ENCODE measurements at places on chromosomes 4 and X.

- no peak for DNase-seq
Observed at GRCh38 chr4:117817301-117817700, 217.0 kb upstream of the NDST3 start.

DNA sequence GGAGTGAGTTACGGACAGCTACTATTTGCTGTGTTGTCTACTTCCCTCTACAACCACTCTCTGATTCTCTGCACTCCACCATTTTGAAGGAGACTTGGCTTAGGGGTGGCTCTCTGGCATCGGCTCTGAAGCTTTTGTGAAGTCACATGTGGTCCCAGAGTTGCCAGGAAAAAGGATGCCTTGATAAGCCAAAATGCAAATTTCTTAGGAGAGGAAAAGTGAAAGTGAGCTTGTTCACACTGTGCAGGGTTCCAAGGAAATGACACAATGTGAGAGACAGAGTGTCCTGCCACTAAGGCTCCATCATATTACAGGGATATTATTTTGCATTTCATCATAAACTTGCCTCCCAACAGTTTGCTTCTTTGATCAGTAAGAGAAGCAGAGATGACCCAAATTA is 7.2 kb downstream of the PHOX2B start:
- DNase-seq, result no peak

DNA sequence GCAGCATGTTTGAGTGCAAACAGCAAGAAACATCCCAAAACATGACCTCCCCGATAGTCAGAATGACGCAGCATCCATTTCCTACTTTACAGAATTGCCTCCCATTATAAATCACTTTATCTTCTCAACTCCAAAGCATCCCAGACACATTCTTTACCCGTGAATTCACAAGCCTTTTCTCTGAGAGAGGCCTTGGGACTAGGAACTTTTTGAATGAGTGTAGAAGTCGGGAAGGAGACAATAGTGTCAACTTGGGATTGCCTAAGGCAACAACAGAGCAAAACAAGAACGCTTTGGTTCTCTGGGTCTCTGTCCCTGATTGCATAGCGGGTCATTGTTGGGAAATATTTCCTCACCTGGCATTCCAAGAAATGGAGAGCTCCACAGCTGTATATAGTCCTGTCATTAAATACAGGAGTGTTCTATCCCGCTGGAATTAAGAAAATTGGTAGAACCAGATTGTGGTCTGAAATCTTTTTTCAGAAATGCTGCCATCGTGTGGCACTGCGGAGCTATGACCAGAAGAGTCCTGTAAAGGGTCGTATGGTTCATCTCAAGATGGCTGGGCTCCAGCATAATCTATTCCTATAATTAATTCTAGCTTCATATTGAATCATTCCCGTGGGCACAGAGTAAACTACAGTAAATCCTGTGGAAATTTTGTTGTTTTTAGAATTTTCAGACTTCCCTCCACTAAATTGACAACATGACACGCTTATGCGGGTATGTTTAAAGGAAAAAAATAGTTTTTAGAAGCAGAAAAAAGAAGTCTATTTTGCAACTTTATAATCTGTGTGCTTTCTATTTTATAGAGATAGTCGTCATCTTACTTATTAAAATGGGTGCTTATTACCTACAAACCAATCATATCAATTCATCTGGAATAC is 2.0 kb upstream of the SPP1 start:
- DNase-seq, result peak; percentile 67

- DNase-seq, result no peak
Observed at GRCh38 chr4:22764183-22764582, 71.4 kb downstream of the GBA3 start.

DNA sequence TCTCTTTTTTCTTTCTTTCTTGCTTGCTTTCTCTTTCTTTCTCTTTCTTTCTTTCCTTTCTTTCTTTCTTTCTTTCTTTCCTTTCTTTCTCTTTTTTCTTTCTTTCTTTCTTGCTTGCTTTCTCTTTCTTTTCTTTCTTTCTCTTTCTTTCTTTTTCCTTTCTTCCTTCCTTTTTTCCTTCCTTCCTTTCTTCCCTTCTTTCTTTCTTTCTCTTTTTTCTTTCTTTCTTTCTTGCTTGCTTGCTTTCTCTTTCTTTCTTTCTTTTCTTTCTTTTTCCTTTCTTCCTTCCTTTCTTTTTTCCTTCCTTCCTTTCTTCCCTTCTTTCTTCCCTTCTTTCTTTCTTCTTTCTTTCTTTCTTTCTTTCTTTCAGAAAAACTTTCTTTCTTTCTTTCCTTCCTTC is 108.1 kb upstream of the SHOX start:
- no peak for DNase-seq

DNA sequence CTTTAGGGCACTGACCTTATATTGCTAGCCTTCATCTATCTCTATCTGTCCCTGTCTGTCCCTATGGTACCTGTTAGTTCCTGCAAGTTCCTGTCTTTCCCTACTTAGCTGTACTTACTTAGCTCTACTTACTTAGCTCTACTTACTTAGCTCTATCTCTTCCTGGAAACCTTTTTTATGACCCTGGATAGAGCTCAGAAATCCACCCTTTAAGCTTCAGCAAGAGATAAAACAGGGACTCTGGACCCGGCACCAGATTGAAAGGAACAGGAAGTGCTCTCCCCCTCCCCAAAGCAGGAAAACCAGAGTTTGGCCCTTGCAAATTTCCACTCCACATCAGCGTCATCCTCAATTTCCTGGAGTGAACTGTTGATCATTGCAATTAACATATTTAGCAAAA is 12.3 kb upstream of the IL9R start:
- DNase-seq, result no peak

- DNase-seq, result no peak
Observed at GRCh38 chr4:32106767-32107166, 1386.6 kb downstream of the PCDH7 start.

- DNase-seq, result no peak
Observed at GRCh38 chr4:173525118-173526011, 4.7 kb downstream of the HAND2 start.

- DNase-seq, result no peak
Observed at GRCh38 chr4:3225071-3225850, 23.7 kb upstream of the MSANTD1 start.

GRCh38 chr4:123386609-123387008 is 10.0 kb upstream of the SPRY1 start:
- DNase-seq, result peak; percentile 18

- no peak for DNase-seq
Observed at GRCh38 chr4:1871471-1872021, 353 bp downstream of the NSD2 start.

GRCh38 chrX:10158279-10159144 is 1.7 kb downstream of the CLCN4 start:
- peak; percentile 59 for DNase-seq

GRCh38 chr4:177159600-177159999 is 150.1 kb upstream of the NEIL3 start:
- DNase-seq, result no peak

- no peak for DNase-seq
Observed at GRCh38 chrX:38311743-38312142, 15.6 kb downstream of the RPGR start.

GRCh38 chr4:86247906-86248305 is 111.9 kb downstream of the MAPK10 start:
- DNase-seq, result peak; percentile 15

GRCh38 chr4:150211799-150212445 is 133.7 kb downstream of the DCLK2 start:
- peak; percentile 78 for DNase-seq

DNA sequence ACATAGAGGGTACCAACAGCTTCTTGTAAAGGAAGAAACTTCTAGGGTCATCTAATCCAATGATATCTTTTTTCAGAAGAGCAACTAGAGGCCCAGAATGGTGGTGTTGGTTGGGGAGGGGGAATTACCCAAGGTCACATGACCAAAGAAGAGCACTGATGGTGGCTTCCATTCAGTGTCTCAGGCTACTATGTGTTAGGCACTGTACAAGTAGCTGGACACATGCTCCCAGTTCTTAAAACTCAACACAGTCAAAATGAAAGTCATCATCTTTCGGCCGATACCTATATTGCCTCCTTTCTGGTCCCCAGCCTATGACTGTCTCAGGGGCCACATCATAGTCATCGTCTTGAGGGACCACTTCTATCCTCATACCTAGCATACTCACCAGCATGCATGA is 88.1 kb downstream of the ARHGAP6 start:
- DNase-seq, result no peak

GRCh38 chr4:184815046-184815877 is 10.5 kb downstream of the ACSL1 start:
- DNase-seq, result peak; percentile 80

- DNase-seq, result no peak
Observed at GRCh38 chrX:66018585-66019309, 21.1 kb downstream of the VSIG4 start.

GRCh38 chr4:99013402-99013843 is 17.9 kb downstream of the METAP1 start:
- no peak for DNase-seq

DNA sequence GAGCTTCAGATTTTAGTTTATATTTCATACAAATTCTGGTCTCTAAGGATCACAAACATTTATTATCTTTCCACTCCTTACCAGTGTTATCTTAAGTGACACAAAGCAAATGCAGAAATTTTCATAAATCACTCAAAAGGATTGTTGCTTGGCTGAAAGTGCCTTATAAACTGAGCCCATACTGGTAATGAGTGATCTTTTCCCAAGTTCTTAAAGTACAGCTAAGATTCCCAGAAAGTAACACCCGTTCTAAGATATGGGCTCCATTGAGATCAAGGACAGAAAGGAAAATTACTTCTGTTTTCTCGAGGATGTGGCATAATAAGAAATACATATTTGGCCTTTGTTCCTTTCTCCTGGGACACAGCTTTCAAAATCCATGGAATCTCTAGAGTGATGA is 313.7 kb downstream of the ARHGAP24 start:
- no peak for DNase-seq

DNA sequence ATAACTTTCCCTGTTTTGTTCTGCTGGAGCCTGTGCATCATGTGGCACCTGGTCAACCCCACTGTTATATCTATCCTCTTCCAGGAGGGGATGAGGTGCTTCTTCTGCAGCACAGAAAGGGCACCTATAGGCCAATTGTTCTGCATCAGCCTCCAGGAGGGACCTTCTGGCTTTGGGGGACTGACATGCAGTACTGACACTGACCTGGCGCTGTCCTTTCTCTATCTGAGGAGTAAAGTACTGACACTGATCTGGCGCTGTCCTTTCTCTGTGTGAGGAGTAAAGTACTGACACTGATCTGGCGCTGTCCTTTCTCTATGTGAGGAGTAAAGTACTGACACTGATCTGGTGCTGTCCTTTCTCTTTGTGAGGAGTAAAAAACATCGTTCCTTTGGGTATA is 498.4 kb downstream of the PACRGL start:
- DNase-seq, result no peak

GRCh38 chr4:15479089-15479912 is 9.6 kb downstream of the CC2D2A start:
- peak; percentile 92 for DNase-seq

- no peak for DNase-seq
Observed at GRCh38 chr4:114593526-114593925, 5.1 kb upstream of the UGT8 start.

DNA sequence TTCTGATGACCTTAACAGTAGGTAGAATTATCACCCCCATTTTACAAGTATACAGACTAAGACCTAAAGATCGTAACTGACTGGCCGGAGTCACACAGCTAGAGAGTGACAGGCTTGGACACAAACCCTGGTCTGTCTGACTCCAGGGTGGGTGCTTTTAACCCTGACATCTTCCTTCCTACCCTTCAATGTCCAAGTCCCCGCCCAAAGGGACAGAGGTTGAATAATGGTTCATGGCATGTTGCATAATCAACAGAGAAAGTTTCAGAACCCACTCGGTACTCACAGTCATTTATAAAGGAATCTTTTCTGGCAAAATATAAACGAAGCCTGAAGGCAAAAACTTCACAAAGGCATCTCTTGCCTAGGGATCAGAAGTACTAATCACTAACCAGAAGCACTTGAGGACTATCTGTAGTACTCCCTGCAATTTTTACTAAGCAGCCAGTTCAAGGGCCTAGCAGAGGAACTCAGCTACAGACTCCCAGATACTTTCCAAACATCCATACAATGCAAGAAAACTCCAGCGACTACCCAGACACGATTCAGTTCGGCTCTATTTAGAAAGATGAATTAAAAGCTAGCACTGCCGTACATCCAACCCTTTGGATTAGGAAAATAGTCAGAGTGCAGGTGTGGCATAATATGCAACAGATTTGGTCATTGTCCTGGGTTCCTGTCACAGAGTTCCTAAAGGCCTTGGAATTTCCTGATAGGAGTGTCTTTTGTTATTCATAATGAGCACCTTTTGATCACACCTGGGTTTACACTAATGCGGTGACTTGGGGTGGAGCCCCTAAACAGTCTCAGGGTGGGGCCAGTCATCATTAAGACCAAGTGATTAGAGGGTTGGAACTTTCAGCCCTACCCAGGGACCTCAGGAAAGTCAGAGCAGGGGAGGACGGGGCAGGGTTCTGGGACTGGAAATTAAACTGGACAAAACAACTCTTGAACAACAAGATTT is 44.0 kb downstream of the RELL1 start:
- no peak for DNase-seq

- no peak for DNase-seq
Observed at GRCh38 chrX:38438321-38438720, 85.9 kb downstream of the OTC start.

DNA sequence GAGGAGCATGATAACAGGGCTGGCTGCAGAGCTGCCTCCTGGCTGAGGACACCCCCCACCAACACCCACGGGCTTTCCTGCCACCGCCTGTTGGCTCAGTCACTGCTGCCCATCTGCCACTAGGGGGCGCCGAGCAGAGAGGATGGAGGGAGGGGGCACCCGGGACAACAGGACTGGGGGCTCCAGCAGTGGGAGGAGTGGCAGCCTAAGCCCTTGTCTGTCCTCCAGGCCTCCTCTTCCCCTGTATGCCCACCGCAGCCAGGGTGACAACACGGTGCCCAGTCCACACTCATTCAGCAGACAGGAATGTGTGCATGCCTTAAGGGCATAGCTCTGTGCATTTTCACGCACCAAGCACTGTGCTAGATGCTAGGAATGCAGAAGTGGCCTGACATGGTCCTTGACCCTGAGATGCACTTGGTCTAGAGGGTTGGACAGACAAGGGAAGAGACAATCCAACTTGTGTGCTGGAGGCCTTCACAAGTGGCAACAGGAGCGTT is 149.9 kb downstream of the AMMECR1 start:
- peak; percentile 27 for DNase-seq

DNA sequence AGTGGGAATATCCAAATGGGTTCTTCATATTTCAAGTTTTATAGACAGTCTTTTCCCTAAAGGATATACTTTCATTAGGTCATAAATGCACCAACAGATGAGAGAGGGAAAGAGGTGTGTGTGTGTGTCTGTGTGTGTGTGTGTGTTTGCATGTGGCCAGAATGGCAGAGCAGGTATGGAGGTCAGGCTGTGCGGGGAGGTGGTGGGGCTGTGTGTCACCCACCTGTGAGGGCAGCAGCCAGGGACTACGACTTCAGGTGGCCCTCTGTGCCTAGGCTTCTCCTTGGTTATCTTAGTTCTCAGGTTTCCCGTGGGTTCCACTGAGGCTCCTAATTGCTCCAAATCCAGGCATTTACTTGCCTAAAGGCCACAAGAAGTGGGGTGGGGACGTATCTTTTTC is 14.6 kb downstream of the HAND2 start:
- DNase-seq, result no peak

GRCh38 chr4:122911588-122911987 is 10.8 kb downstream of the NUDT6 start:
- DNase-seq, result no peak

GRCh38 chr4:4792466-4792865 is 67.0 kb upstream of the MSX1 start:
- DNase-seq, result peak; percentile 14

- peak; percentile 53 for DNase-seq
Observed at GRCh38 chrX:37926700-37927099, 79.3 kb upstream of the DYNLT3 start.

- DNase-seq, result no peak
Observed at GRCh38 chr4:148097801-148098200, 344.4 kb downstream of the NR3C2 start.

- DNase-seq, result peak; percentile 60
Observed at GRCh38 chrX:152821145-152821765, 9.3 kb downstream of the CETN2 start.
